ENCODE measurements at places on chromosomes 2 and 18.

DNA sequence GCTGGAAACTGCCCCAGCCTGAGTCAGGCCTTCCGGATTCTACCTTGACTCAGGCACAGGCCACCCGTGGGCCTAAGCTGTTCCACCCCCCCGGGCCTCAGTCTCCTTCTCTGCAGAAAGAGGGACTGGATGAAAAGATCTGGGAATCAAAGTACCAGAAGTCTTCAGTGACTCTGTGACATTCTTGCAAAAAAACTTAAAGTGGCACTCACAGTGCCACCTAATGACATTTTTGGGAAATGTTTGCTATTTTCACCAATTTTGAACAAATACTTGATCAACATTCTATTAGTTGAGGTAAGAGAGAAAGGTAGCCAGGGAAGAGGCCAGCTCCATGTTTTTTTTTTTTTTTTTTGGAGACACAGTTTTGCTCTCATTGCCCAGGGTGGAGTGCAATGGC is 48.3 kb upstream of the ACAA2 start:
- DNase-seq = no peak

GRCh38 chr2:218882461-218882816 is 1.8 kb downstream of the WNT10A start:
- no peak for DNase-seq

- DNase-seq = no peak
These were observed 6.7 kb upstream of the PNO1 start for GRCh38 chr2:68151037-68151436.

GRCh38 chr18:56933472-56933871 is 213.4 kb upstream of the BOD1L2 start:
- DNase-seq = no peak

DNA sequence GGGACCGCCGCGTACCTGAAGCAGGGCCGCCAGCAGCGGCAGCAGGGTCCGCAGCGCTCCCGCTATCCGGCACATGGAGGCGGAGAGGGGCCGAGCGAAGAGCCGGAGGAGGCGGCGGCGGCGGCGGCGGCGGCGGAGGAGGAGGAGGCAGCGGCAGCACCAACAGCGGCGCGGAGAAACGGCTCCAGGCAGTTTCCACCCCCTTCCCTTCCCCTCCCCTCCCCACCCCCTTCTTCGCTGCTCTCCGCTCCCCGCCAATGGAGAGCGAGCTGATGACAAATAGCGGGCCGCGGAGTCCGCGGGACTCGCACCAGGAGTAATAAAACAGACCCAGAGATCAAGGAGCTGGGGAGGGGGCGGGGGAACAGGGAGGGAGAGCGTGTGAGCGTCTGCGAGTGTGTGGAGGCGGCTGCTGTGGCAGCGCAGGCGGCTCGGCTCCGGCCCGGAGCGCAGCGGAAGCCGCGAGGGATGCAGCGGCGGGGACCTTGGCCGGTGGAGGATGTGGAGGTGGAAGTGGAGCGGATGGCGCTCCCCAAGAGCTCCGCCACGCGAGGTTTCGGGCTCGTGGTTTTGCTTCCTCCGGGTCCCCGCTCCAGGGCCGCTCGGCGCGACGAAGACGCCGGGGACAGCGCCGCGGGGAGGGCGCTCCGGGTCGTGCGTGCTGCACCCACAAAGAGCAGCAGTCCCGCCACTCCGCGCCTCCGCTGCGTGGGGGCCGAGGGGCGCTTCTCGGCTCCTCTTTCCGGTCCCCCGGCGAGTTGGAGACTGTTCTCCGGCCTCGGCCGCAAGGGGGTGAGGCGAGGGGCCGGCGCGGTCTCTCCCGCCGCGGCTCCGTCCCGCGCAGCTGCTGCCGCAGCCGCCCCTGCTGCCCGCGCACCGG is at the start of gene CDH2:
Gene CDH2, minus strand, starts transcription at position 183 of the 880 bp plus-strand sequence. Its CDS starts 108 bp downstream, at position 75.
- no peak for DNase-seq

- DNase-seq = peak; percentile 63
These were observed 18.5 kb upstream of the ZNF236 start for GRCh38 chr18:76803814-76804213.

- DNase-seq = no peak
These were observed 69.3 kb upstream of the FN1 start for GRCh38 chr2:215505044-215505786.

- DNase-seq = no peak
These were observed 30.5 kb upstream of the TMEM131 start for GRCh38 chr2:98026292-98026691.

- no peak for DNase-seq
These were observed 2.8 kb downstream of the NOL4 start for GRCh38 chr18:34221971-34222306.

DNA sequence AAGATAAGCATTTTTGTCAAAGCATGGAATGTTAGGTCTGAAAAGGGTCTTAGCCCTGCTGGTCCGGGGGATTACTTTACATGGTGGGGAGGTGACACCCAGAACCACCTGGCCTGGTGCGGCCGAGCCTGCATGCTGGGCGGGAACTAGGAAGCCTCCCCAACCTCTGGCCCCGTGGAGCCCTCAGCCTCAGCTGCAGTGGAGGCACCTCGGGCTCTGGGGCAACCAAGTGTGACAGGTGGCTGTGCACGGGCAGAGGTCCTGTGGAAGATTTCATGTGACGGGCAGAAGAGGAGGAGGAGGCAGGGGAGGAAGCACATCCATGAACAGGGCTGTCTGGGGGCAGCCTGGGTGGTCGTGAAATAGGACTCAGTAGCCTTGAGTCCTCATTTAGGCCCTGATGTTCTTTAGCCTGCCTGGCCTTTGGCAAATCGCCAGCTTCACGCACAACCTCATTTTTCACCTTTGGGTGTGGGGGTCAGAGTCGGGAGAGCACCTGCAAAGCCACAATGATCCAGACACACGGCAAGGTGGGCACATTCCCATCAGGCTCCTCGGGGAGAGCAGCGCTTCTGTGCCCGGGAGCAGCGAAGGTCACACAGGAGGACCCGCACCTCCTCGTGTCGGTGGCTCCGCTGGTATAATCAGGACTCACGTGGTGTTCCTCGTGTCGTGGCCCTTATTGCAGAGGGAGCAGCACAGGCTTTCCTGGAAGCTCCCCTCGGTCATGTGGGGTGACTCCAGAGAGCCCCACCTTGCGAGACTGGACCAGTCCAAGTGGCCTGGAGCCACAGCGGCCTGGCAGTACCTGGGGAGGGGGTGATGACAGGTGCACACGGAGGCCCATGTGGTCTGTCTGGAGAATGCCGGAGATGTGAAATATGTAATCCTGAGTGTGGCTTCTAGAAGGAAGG is 13.9 kb downstream of the CNDP2 start:
- no peak for DNase-seq

- DNase-seq = no peak
These were observed 287.3 kb downstream of the CMPK2 start for GRCh38 chr2:6578416-6578815.

DNA sequence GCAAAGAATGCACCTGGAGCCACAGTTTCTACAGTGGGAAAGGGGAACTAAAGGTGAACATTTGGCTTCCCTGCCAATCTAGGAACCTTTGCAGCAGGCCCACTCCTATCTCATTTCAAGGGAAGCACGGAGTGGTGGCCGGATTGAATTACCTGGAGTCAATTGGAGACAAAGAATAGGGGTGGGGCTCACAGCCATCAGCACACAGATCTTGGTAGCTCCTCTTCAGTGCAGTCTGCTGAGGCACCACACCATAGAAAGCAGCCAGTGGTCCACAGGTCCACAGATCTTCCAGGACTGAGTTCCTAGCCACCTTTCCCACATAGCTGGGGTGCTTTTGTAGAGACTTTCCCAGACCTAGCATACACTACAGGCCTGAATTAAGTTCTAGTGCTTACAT is 43.5 kb upstream of the NXPH2 start:
- DNase-seq = no peak

DNA sequence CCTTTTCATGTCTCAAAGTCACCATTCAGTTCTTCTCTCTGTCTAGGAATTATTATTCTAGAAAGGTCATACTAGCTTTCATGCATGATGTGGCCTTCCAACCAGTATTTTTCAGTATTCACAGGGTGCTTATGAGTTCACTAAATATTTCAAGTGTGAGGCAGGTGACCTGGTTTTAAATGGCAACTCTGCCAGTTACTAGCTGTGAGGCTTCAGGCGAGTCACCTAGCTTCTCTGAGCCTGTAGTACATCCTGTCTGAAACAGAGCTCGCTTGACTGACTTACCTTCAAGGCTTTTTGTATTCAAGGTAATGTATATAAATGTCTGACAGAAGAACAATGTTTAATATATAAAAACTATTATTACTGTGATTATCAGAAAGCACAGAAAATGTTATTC is 19.4 kb upstream of the ACVR1 start:
- no peak for DNase-seq

GRCh38 chr2:239216614-239217273 is 184.1 kb downstream of the HDAC4 start:
- no peak for DNase-seq

DNA sequence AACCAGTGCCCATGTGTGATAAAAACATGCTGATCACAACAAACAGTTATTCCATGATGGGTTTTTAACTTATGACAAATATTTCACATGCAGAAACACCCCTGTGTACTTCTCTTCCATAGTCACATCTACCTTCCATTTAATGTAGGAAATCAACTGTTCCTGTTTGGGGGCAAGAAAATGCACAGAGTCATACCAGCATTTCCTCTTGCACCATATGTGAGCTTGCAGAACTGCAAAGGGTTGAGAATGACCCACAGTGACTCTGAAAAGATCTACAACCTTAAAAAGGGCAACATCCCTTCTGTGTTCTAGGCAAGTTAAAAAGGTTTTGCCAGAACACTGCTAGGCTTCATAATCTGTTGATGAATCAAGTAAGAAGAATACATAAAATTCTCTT is 9.9 kb downstream of the BMP10 start:
- no peak for DNase-seq

GRCh38 chr2:200438251-200438650 is 71.6 kb downstream of the KCTD18 start:
- no peak for DNase-seq

- DNase-seq = no peak
These were observed 131.0 kb upstream of the IL1R2 start for GRCh38 chr2:101860782-101861181.

GRCh38 chr2:32882816-32883810 is 63.6 kb upstream of the LTBP1 start:
- no peak for DNase-seq

DNA sequence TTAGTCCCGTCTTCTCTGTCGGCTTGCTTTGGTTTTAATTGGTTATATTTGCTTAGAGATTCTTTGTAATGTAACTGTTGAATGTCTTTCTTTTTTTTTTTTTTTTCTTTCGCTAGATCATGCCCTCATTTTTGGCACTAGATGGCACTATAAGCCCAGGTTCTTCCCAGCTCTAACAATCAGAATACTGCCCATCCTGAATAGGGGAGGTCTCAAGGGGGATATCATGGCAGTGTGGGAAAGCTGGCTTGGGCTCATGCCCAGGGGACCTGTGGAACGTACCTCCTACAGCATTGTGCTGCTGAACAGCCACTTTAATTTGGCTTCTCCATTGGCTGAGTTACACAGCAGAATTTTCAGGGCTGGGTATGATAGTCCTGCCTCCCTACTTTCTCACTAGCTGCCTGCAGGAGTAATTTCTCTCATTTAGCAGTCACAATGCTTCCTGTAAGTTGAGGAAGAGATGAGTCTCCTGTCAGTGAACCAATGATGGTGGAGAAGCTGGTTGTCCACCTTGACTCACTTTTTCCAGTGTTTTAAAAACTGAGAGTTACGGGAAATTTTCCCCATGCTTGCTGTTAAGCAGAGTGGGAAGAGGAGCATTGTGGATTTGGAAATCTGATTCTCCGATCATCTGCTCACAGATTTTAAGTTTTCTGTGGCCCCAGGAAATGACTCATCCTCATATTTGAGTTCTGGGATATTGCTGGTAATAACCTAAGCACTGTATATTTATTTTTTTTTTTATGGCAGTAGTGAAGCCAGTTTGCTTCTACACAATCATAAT is 47.2 kb downstream of the RAD51AP2 start:
- DNase-seq = no peak

- DNase-seq = no peak
These were observed 272.9 kb downstream of the CDH20 start for GRCh38 chr18:61606068-61606660.

DNA sequence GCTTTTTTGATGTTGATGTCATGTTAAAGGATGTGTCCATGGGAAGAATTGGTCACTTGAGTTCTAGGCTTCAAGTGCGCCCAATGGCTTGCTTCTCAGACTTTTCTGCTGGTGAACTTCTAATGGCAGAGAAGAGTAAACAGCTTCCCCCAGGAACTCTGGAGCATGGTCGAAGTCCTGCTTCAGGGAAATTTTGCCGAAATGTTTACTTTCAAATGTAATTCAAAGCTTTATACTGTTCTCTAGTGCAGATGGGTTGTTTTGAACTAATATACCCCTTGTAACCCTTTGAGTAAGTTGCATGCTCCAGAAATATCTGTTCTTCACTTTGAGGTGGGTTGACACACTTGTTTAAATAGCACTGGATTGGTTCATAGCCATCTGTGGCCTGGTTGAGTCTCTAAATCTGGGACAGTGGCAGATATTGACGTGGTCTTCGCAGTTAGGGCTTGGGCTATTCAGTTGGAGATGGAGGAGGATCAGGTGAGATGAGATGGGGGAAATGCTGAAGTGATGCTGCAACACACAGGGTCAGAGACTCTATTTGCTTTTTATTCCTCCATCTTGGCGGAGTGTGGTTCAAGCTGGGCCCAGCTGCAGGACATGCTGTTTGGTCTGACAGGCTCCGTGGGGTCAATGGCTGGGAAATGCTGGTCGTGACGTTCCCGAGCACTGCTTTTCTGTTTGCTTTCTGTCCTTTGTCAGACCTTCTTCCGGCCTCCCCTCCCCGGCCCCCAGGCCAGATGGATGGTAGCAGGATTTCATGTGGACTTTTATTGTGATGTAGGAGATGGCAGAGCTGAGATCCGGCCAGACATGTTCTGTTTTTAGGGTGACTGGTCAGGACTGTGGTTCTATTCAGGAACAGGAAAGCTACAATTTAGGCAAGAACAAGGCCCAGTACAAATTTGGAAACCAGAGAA is 35.9 kb downstream of the MYO1B start:
- no peak for DNase-seq

DNA sequence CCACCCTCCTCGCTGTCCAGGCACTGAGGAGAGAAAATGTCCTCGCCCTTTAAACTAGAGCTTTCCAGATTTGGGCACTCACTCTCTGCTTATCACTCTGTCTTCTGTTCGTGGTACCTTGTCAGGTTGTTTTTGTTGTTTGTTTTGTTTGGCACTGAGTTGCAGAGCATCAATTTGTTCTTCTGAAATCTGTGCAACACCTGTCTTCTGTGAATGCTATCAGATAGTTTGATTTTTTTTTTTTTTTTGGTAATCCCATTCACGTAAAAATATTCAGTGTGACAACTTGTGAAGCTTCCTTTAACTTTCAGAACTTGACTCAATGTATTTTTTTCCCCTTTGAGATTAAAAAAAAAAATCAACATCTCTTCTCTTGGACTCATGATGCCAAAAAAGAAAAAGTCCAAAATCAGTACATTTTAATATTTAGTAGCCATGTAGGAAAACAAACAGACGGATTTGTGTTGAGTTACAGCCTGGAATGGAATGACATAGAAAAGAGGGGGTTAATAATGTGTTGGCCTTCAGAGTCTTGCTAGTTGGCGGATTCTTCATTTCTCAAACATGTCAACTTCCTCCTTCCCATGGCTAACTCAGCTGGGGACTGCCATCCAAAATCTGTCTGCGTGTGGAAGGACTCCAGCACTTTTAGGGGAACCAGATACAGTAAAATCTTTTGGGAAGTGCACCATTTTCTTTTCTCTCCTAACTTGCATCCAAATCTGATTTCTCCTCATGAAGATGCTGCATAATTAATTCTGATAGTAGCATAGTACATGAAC is 1.6 kb downstream of the TMEM178A start:
- DNase-seq = no peak
